Activated CD4-positive, alpha-beta T cell treated with anti-CD3 and anti-CD28 coated beads, Interleukin-2, Interleukin-6, amounts not matched to agents 100 ng/mL and 50 ng/mL, durations not matched to agents 16 hours and 8 hours (primary cell): ENCODE measurements at places on chromosomes 6 and 20.

- DNase-seq, result no peak
Measured at GRCh38 chr20:31537890-31538289, 23.6 kb downstream of the HM13 start.

GRCh38 chr20:46520976-46521579 is 7.7 kb upstream of the ZNF334 start:
- DNase-seq, result peak; percentile 77

DNA sequence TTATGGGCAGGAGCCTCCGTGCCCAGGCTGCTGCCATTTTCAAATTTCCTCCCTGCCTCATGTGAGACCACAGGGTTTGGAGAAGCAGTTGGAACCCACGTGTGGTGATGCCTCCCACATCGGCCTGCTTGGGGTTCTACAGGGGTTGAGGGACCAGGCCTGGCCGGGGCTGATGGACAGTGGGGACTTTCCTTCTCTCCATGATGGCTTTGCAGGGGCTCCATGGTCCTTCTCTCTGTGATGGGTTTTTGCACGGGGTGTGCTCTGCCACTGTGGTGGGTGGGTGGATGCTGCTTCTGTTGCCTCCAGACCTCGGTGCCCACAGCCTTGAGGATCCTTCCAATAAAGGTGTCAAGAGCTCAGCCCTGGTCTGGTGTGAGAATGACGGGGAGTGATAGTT is 54.4 kb downstream of the ADNP start:
- no peak for DNase-seq

GRCh38 chr20:8527998-8528723 is 396.1 kb downstream of the PLCB1 start:
- peak; percentile 1 for DNase-seq

DNA sequence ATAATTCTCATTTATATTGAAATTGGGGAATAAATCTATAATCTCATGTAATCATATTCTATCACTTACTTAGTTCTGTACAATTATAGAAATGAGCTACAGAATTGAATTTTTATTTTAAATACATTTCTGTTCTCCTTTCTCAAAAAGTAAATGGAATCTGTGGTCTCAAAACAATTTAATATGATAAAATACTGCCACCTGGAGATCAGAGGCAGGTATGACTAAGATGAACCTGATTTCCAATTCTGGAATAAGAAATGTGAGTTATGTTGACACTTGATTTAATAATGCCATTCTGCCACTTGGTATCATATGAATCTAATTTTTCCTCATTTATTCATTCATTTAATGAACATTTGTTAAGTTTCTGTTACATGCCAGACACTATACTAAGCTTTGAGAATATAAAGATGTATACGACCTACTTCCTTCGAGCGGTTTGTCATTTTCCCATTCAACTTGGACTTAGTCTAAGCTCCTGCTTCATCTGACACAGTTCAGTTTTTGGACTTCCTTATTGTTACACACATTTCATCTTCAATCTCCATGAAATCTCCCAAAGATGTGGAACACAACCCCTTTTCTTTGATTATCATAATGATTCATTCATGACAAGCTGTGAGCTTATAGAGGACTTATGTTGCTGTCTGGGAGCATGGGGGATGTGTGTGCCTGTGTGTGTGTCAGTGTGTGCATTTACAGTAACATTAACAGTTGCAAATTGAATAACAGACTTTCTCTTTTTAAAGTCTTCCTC is 7.5 kb upstream of the CCDC28A start:
- peak; percentile 40 for DNase-seq

DNA sequence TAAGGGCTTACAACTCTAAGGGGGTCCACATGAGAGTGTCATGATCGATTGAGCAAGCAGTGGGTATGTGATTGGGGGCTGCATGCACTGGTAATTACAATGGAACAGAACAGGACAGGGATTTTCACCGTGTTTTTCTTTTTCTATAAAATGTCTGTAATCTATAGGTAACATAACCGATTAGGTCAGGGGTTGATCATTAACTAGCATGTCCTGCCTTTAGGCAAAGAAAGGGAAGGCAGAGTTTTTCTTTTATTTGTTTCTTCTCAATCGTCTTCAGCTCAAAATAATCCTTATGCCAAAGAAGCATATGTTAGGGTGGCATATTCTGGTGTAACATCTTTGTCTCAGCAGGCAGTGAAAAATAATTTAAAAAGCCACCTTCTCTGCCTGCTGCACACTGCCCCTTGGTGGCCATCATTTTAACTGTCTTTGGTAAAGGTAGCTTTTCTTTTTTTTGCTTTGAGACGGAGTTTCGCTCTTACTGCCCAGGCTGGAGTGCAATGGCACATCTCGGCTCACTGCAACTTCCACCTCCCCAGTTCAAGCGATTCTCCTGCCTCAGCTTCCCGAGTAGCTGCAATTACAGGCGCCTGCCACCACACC is 9.7 kb upstream of the CEP43 start:
- DNase-seq, result peak; percentile 66

DNA sequence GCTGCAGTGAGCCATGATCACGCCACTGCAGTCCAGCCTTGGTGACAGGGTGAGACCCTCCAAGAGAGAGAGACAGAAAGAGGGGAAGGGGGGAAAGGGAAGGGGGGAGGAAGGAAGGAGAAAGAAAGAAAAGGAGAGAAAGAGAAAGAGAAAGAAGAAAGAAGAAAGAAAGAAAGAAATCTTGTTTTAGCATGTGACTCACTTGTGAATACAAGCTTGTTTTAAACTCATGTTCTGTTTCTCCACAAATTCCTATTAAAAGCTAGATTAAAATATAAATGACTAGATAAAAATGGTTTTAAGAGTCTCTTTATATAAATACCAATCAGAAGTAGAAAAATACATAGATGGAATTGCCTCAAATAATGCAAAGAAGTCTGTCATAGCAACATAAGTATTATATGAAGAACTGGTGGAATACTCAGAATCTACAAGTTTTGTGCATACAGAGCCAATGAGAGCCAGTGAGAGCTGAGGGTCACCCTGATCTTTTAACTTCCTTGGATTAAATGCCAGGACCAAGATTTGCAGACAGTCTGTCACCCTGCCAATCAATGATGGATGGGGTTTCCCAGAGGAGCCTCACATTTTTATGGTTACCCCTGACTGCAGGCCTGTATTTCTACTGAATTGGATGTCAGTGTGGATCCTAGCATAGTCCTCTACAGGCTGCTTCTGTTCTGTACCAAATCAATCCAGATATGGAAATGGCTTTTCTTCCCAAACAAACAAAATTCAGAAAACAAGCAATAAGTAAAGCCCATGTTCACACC is 50.8 kb upstream of the LY86 start:
- no peak for DNase-seq

GRCh38 chr6:54802775-54803634 is 43.6 kb upstream of the FAM83B start:
- DNase-seq, result no peak

- DNase-seq, result no peak
Measured at GRCh38 chr6:25972902-25973301, 10.3 kb downstream of the TRIM38 start.

DNA sequence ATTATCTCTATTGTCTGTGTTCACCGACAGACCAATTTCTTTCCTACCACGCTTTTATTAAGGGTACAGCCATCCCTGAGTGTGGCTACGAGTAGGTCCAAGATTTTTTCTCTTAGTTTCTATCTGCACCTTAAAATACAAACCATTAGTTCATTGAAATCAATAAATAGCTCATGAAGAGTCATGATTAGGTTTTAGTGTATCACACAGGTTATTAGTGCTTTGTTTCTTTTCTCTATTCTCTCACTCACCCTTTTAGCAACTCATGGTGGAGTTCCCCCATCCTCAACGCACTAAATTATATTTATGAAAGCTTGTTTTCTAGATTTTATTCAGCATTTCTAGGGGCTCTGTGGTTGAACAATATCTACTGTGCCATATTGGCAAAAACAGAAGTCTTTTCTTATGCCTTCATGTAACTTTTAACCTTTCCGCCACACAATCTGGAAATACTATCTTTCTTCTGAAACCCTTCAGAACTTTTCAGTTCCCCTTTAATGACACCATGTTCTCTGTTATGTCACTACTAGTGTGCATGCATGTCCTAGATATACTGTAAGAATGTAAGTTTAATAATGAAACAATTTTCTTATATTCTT is 128.2 kb upstream of the LAMA2 start:
- peak; percentile 1 for DNase-seq

GRCh38 chr20:48949304-48950170 is 28.0 kb downstream of the ARFGEF2 start:
- DNase-seq, result no peak

DNA sequence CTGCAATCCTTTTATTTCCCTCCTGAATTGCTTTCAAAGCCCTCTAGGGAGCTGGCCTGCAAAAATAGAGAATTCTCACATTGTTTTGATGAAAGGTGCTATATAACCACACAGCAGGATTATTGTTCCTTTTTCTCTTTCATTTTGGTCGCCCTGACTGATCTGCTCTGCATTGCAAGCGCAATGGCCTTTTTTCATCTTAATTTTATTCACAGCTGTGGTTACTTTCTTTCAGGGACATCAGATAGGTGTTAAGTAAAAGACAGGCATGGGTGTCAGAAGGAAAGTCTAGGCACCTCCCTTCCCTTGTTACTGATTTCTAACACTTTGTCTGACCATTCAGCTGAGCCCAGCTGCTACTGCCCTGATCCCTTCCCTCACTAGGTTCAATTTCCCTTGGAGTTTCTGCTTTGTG is 850.5 kb upstream of the MAP3K7 start:
- no peak for DNase-seq
